ENCODE measurements at places on chromosomes 16 and 17.

- DNase-seq: no peak
These were observed 15.3 kb downstream of the WFIKKN2 start for GRCh38 chr17:50850640-50851039.

DNA sequence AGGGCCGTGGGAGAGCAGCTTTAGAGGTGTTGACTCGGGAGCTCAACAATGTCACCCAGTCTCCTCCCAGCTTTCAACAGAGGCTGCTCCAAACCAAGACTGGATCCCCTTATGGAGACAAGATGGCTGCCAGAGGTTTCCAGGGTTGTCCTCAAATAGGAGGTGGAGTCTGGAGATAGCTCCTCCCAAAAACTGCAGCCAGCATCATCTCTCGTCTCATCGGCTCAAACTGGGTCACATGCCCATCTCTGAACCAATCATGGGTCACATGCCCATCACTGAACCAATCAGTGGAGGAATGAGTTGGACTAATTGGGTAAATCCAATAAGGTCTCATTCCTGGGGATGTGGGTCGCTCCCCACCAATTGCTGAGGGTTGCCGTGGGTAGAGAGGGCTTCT, 41.1 kb upstream of the C16orf82 start:
- DNase-seq: no peak

GRCh38 chr17:43020789-43021740, 1.1 kb downstream of the VAT1 start:
- DNase-seq: peak; percentile 77

- no peak for DNase-seq
These were observed 117.6 kb downstream of the C16orf78 start for GRCh38 chr16:49491106-49491670.

DNA sequence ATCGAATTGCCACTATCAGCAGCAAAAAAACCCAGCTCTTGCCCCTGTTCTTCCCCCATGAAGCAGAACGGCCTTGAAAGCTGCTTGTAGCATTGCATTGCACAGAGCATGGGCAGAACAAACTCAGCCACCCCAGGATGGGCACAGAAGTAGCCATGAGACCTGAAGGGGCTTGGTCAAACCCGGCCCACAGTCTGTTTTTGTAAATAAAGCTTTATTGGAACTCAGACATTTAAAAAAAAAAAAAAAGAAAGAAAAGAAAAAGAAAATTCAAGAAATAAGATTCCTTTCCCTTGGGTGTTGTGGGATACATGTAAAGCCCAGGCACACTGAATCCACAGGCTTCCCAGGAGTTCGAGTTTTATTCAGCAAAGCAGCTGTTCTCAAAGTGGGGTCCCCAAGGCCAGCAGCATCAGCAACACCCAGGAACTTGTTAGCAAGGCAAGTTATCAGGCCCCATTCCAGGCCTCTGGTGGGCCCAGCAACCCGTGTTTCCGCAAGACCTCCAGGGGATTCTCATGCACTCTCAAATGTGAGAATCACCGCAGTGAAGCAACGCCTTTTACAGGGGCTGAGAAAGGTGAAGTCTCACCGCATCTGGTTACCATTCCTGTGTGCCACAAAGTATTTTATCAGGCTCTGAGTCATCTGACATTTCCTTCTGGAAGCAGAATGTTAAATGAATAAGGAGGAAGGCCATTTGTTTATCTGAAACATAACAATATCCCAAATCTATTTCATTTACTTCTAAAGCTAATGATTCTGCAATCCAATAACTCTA, 108.2 kb downstream of the SLC39A11 start:
- DNase-seq: no peak

GRCh38 chr17:10036511-10037061, 131.5 kb upstream of the RCVRN start:
- DNase-seq: peak; percentile 79

DNA sequence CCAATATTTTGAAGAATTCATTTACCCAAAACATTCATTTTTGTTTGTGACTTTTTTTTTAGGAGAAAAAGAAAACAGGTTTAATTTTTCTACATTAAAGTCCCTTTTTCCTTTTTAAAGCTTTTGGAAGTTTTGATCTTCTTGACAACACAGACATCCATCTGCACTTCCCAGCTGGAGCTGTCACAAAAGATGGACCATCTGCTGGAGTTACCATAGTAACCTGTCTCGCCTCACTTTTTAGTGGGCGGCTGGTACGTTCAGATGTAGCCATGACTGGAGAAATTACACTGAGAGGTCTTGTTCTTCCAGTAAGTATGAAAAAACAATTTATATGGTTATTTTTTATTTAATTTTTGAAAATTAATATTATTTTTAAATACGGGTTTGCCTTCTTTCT, 37.2 kb downstream of the SIAH1 start:
- no peak for DNase-seq

GRCh38 chr16:2208308-2208707, 2.4 kb downstream of the BRICD5 start:
- peak; percentile 44 for DNase-seq

- DNase-seq: no peak
These were observed 714 bp downstream of the CACNA1H start for GRCh38 chr16:1153480-1154160.

DNA sequence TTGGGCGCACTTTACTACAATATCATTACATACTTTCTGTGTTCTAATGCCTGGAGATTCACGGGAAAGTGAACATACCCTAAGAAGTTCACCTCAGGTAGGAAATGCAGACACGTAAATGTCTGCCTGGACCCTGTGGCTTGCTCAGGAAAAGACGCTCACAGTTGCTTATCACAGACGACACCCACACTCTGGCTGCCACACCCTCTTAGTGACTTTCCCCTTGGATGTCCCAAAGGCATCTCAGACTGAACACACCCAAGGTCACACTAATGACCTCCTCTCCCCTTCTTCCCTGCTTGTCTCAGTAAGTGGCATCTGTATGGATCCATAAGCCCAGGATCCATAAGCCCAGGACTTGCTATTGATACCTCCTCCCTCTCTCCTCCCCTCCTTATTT, 32.6 kb downstream of the CDRT15 start:
- DNase-seq: no peak

- peak; percentile 79 for DNase-seq
These were observed 972 bp downstream of the RSAD1 start for GRCh38 chr17:50479522-50480141.

DNA sequence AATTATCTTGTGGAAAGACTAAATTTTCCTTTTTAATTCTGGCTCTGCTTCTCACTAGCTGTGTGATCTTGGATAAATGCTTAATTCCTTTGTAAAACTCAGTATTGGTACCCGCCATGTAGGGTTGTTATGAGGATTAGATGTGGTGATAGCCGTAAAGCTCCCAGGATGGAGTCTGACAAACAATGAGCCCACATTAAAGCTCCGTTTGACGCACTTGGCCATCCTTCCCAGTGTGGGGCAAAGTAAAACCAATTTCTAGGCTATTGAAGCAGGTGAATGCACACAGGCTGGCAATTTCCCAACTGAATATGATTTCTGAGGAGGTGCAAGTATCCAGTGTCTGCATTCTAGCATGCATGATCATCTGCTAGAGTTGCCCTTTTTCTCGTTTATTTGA, 123.6 kb downstream of the MRTFB start:
- DNase-seq: no peak

DNA sequence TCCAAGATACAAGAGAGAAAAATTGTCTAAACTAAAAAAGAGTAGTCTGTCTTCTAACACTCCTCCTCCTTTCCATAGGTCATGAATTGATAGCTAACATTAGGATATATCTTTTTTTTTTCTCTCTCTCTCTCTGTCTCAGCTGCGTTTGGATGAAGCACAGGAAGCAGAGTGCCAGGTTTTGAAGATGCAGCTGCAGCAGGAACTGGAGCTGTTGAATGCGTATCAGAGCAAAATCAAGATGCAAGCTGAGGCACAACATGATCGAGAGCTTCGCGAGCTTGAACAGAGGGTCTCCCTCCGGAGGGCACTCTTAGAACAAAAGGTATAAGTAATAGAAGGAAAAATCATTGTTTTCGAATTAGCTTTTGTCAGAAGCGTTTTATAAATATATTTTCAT, 32.9 kb downstream of the ABHD15 start:
- no peak for DNase-seq

DNA sequence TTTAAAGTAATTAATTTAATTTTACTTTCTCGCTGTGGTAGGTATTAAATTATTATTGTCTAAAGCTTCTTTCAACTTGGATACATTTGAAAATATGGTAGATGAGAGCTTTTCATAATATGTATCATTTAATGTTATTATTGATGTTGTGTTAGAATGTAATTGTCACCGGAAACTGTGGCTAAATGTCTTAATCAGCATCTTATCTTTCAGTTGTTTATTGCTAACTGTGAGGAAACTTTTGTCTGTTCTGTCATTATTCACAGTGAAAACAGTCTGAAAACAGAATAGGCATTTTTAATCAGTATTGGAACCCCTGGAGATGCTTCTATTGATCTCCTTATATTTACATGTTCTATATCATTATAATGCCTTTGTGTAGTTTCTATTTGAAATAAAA, 120.7 kb downstream of the STXBP4 start:
- DNase-seq: no peak

- DNase-seq: no peak
These were observed 5.2 kb downstream of the PALB2 start for GRCh38 chr16:23635958-23636357.

DNA sequence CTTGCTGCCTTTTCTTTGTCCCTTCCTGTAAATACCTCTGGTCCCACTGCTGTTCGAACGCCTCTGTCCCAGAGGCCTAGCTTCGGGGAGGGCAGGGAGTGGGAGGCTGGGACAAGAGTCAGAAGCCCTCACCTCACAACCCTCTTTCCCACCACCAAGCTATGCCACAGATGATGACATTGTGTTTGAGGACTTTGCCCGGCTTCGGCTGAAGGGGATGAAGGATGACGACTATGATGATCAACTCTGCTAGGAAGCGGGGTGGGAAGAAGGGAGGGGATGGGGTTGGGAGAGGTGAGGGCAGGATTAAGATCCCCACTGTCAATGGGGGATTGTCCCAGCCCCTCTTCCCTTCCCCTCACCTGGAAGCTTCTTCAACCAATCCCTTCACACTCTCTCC, 10.4 kb downstream of the ARRB2 start:
- no peak for DNase-seq

- DNase-seq: no peak
These were observed 164.0 kb downstream of the XYLT1 start for GRCh38 chr16:17306745-17307144.

- no peak for DNase-seq
These were observed 165.9 kb upstream of the CHMP6 start for GRCh38 chr17:80825471-80826345.

- DNase-seq: no peak
These were observed 43.7 kb downstream of the GOSR1 start for GRCh38 chr17:30520882-30521281.

DNA sequence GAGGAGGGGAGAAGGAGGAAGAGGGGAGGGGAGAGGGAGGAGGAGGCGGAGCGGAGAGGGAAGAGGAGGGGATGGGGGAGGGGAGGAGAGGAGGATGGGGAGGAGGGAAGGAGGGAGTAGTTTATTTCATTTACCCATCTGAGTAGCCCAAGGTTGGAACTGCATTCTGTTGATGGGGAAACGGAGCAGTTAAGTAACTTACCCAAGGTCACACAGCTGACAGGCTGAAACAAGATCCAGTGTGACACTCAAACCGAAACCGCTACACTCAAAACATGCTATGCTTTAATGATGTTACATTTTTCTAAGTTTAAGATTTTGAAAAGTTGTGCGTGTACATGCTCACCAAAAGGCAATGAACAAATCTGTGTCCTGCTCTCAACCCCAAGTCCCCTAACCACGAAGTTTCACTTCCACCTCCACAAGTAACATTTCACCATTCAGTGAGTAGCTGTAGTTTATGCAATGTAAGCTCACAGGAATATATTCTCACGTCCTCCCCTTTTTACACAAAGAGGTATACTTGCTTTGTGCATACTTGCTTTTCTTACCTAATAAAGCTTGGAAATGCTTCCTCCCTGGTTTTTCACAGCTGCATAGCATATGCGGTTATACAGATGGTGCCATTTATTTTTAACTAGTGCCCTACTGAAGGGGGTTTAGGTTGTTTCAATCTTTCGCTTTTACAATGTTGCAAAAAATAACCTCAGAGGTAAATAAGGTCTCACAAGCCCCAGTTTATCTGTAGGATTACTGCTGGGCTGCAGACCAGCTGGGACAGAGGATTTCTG, 275.3 kb downstream of the PARN start:
- no peak for DNase-seq

- no peak for DNase-seq
These were observed 1026.5 kb upstream of the EEF2KMT start for GRCh38 chr16:6124136-6124535.

GRCh38 chr17:19003543-19004420, 782 bp downstream of the FAM83G start:
- DNase-seq: peak; percentile 52

GRCh38 chr17:81159611-81160265, 5.6 kb upstream of the PVALEF start:
- DNase-seq: peak; percentile 26

- DNase-seq: no peak
These were observed 390.6 kb downstream of the HAPSTR1 start for GRCh38 chr16:9481747-9482730.

GRCh38 chr17:44084921-44085320, 14.4 kb downstream of the G6PC3 start:
- DNase-seq: no peak

DNA sequence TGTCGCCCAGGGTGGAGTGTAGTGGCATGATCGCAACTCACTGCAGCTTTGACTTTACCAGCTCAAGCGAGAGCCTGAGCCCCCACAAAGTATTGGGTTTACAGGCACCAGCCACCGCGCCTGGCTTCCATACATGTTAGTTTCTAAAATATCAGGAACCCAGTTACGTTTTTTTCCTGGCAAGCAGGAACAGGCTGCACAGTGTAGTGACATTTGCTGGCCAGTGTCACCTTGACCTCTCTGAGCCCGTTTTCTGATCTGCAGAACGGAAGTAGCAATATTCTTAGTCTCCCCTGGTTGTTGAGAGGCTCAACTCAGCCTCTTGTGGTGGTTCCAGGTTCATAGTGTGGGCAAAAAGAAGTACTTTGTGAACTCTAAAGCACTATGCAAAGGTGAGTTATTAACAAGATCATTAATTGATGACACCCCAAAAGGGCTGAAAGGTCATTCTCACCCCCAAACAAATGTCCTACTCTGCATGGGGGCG, 15.6 kb downstream of the IGF2BP1 start:
- no peak for DNase-seq

GRCh38 chr16:23071196-23072083, 77.8 kb downstream of the USP31 start:
- no peak for DNase-seq

- DNase-seq: no peak
These were observed 542.6 kb downstream of the TMEM114 start for GRCh38 chr16:8047736-8048135.

- DNase-seq: no peak
These were observed 9.4 kb upstream of the MYLK3 start for GRCh38 chr16:46757339-46758050.

DNA sequence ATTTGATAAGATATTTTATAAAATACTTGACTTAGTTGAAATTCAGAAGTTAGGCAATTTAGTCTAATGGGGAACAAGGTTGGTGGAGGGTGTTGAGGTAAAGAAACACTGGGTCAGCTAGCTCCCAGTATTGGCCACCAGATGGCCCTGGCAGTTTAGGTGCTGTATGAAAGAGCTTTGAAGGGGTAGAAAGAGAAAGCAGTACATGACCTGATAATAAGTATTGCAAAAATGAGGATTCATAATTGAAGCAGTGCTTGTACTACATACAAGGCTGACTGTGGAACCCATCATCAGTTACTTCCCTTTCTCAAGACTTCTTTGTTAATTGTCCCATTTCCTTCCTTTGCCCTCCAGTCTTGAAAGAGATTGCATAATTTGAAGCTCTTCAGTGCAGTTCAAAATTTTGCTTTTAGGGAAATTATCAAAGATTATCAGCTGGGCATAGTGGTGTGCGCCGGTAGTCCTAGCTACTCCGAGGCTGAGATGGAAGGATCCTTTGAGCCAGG, 29.4 kb downstream of the TANC2 start:
- DNase-seq: no peak

- no peak for DNase-seq
These were observed 948 bp downstream of the UTP18 start for GRCh38 chr17:51261024-51261963.
